ENCODE measurements at places on chromosomes 6 and 20.

DNA sequence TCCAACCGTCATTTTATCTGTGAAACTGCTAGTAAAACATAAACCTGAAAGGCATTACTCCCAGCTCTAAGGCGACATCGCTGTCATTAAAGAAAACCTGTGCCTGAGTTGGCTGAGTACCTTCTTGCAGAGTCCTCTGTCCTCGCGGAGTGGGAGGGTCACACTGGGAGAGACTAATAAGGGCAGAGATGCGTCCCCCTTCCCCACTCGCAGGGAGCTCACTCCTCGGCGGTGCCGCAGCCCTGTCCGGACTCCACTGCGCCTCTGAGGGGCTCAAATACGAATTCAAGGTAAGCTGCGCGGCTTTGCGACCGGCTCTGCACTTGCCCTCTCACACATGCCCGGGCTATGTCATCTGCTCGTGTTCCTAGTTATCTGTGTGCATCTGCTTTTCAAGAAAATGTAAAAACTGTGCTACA, at the start of gene COL19A1:
COL19A1 (plus strand) TSS at position 206 of the 419 bp plus-strand sequence. CDS start 13,012 bp downstream, outside the sequence.
- no peak for DNase-seq

GRCh38 chr6:163745536-163746400, 331.2 kb downstream of the QKI start:
- peak; percentile 94 for DNase-seq

GRCh38 chr6:132651062-132651461, 7.9 kb downstream of the TAAR1 start:
- no peak for DNase-seq

GRCh38 chr6:84392261-84392660, 164.8 kb upstream of the CEP162 start:
- peak; percentile 20 for DNase-seq

DNA sequence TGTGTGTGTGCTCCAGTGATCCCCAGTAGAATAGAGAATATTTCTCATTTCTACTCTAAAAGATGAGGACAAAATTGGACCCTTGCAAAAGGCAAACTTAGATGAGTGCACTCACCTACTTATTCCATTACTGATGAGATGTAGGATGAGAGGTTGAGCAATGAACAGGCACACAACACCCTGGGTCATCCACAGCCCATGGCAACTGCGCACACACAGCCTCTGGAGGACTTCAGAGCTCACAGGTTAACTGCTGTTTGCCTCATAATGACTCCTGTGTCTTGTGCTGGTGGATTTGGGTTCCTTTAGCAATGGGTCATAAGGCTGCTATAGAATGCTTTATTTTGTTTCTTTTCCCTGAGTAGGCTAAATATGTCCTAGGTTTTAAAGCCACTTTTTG, 103.6 kb upstream of the TNFAIP3 start:
- no peak for DNase-seq

GRCh38 chr20:62961310-62961783, 8.8 kb downstream of the SLC17A9 start:
- no peak for DNase-seq
